ENCODE measurements at places on chromosomes 3 and 15.
A peak's percentile ranks its signal among the peaks of the same experiment; 100 is the strongest.

DNA sequence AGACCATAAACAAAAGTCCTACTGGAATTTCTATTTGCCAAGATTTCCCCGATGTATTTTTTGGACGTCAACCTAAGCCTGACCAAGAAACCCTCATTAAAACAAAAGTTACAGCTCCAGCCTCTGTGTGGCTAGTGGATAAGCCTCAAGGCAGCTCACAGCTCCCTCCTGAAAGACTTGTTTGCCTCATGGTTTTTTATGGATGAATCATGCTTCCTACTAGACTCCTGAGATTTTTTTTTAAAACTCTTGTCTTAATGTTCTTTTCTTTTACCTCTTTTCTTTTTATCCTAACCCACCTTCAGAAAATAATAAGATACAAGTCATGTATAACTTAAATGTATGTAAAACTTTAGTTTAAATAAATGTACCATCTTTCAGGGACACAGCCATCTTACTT is 52.4 kb downstream of the SUCNR1 start:
- DNase-seq, result no peak

DNA sequence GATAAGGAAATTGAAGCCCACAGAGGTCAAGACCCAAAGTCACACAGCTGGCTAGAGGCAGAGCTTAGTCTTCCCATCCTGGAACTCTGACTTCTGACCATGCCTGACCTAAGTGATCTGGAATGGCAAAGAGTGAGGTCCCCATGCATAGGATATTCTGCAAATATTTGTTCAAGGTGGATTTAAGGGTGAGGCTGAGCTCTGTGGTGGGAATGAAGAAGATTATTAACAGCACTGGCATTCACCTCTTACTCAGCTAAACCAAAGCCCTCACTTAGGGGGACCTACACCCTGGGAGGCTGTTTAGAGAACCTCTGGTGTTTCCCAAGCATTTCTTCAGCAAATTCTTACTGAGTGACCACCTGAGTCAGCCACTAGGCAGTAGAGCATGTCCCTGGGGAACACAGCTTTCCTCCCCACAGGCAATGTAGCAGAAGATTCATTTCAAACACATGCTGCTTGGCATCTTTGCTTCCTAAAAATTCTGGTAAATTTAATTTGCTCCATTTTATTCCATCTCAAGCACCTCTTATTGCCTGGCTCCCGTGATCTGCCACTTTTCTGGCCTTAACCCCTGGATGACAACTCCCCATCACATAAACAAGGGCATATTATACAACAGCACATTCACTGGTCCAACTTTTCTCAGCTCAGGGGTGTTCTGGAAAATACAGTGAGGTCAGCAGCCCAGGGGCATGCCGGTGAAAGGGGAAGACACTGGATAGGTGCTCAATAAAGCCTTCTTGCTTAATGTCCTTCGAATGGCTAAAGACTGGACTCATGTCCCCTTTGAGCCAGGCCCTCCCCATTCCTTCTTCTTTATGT is 176.0 kb downstream of the ABHD5 start:
- no peak for DNase-seq

GRCh38 chr15:31336593-31337295 is 10.1 kb downstream of the KLF13 start:
- DNase-seq, result no peak

- no peak for DNase-seq
These were observed 48.3 kb downstream of the MB21D2 start for GRCh38 chr3:192869131-192870031.

DNA sequence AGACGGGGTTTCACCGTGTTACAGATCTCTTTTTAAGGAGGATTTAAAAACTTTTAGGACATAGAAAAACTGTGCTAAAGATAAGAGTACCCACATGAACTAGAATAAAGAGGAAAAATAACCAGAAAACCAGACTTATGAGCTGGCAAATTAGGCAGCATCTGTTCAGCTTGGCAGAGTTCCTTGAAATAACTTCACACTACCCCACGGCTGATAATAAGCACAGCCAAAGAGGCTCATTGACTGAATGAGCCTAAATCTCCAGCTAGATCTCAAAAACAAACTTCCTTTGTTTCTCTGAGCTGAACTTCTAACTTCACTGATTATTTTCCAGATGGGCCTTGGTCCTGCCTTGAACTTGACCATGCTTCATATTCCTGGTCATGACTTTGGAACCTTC is 26.7 kb upstream of the PIK3R4 start:
- DNase-seq, result no peak

- no peak for DNase-seq
These were observed 45.3 kb downstream of the HCN4 start for GRCh38 chr15:73323374-73323955.

- DNase-seq, result no peak
These were observed at the start of gene CHRNA7 for GRCh38 chr15:32029862-32030781. Gene CHRNA7 (plus strand): TSS chr15:32030515. CDS start chr15:32030595, 80 bp downstream.

- DNase-seq, result no peak
These were observed 149.3 kb upstream of the CTDSPL start for GRCh38 chr3:37712421-37712820.

DNA sequence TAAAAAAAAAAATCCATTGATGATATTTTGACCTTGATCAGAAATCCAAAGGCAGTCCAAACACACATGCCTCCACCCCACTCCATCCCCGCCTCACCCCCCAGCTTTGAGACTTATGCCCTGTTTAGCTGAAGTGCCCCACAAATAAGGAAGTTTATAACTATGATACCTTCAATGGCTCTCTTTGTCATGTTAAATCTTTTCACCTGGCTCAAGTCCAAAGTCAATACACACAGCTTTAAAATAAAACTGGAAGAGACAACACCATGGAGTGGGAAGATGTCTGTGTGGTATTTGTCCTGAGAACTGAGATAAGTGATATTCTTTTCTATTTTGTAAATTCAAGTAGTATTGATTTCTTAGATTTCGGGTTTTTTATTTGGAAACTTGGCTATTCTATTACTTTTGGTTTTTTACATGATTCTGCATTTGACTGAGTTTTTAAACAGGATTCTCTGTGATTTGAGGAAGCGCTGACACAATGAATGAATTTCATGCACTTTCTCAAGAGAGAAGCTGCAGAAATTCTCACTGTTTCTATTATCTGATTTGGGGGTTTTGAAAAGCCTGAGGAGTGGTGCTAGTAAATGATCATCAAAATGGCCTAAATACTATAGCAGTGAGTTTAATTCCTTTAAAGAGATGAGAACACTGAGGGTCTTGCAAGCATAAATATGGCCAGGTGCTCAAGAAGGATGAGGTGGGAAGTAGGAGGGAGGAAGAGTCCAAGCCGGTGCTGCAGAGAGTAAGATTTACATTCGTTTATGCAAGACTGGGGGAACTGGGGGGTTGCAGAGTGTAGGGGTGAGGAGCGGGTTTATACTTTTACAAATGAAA is 5.2 kb downstream of the FOXB1 start:
- DNase-seq, result no peak

DNA sequence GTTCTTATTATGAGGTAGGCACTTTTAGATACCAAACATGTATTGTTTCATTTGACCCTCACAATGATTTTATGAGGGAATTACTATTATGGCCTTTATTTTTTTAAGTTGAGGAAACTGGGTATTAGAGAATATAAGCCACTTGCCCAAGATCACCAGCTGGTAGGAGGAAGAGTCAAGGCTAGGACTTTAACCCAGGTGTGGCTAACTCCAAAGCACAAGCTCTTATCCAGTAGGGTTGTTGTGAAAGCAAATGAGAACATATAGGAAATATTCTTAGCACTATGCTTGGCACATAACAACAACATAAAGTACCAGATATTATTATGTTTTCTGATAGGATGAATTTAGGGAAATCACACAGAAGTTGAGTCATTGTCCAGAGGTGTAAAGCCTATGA is 7.9 kb downstream of the BTLA start:
- DNase-seq, result no peak

- DNase-seq, result peak; percentile 8
These were observed 103.0 kb upstream of the VEPH1 start for GRCh38 chr3:157606011-157606851.

DNA sequence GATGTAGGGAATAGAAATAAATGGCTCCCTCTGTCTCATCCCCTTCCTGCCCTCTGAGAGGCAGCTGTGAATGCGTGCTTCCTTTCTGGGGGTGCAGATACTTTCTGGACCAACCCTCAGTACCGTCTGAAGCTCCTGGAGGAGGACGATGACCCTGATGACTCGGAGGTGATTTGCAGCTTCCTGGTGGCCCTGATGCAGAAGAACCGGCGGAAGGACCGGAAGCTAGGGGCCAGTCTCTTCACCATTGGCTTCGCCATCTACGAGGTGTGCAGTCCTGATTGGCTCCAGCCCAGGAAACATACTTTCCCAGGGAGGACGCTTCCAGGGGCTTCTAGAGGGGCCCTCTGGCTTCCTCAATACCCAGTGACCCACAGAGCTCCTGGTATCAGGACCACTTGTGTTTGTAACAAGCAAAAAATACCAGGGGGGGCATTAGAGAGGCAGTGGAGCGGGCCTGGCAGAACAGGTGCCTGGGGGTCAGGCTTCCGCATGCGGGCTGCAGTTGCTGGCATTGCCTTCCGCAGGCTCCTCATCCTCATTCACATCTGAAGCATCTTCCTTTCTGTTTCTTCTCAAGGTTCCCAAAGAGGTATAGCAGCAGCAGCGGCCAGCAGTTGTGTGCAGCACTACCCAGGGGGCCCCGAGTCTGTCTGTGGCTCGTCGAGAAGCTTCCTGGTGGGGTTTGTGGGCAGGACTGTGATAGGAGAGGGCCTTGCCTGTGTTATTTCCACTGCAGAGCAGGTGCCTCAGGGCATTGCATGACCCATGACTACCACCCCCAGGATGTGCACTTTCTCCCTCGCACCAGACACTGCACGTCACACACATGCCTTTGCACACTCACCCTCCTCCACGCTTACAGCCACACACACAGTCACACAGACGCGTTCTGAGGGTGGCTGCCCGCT is 42.5 kb downstream of the CAPN3 start:
- no peak for DNase-seq

DNA sequence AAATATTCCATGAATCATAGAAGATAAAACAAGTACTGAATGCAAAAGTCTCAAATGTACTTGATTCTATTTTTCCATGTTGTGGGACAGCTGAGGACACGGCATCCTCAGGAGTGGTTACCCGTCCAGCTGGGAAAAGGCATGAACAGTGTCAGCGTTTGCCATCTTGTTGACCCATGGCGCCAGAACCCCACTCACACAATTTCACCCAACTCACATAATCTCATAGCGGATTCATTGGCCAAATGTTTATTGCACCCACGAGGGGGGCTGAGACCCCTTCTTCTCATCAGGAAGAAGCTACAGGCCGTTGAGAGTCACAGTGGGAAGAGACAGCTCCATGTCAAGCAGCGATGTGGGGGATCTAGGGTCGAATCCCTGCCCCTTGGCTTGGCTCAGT is 72.9 kb downstream of the OCA2 start:
- no peak for DNase-seq

GRCh38 chr3:134998158-134998557 is 203.1 kb downstream of the EPHB1 start:
- DNase-seq, result no peak

DNA sequence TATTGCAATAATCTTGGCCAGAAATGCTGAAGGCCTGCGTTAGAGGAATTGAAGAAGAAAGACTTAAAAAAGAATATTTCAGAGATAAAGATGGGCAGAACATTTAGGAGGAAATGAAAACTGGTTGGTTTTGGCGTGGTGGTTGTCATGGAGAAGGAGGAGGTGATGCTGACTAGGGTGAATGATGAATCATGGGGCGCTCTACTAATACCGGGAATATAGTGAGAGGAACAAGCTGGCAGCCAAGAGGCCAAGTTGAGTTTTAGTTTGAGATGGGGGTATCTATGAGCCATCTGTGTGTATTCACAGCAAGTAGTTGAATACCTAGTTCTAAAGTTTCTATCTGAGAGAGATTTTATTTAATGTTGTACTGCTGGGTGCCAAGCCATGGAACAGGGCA is 6.8 kb upstream of the GAP43 start:
- DNase-seq, result no peak

- DNase-seq, result no peak
These were observed 164.7 kb upstream of the SLCO3A1 start for GRCh38 chr15:91688811-91689210.

DNA sequence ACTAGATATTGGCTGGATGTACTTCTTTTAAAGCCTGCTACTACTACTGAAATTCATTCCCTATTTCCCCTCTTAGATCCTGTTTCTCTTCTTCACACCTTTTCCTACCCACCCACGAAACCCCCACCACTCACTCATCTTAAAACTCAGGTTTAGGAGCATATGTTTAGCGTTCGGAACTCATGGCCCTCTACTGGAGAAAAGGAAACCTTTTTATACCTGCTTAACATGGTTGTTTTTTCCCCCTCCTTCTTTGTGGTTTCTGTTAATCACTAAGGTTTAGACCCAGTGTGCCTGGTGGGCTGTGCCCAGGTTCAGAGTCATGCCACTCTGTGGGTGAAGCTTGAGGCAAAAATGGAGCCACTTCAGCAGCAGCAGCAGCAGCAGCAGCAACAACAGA is 2.6 kb downstream of the ARID3B start:
- DNase-seq, result no peak

- no peak for DNase-seq
These were observed 107.2 kb downstream of the THRB start for GRCh38 chr3:24387493-24387892.

- DNase-seq, result no peak
These were observed 107.7 kb upstream of the PLSCR5 start for GRCh38 chr3:146712806-146713205.

- DNase-seq, result no peak
These were observed 25.7 kb downstream of the FSIP1 start for GRCh38 chr15:39756806-39757522.

- no peak for DNase-seq
These were observed 68.0 kb upstream of the XCR1 start for GRCh38 chr3:46095307-46095706.

- no peak for DNase-seq
These were observed 27.3 kb downstream of the SPTSSB start for GRCh38 chr3:161343986-161344385.

DNA sequence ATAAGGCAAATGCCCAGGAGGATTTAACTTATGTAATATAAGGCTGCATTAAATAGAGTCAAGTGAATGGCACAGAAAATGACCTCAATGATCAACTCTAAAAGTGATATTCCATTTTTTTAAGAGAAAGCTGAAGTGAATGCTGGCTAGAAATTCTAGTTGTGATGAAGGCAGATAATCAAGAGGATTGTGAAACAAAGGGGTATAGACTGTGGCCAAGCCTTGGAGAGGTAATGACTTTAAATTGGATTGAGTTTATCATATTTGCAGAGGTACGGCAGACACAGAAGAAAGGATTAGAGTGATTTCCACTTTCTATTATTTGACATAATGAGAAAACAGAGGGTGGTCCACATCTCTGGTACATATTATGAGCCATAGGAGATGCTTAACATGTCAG is 269.2 kb downstream of the MECOM start:
- DNase-seq, result no peak

- DNase-seq, result no peak
These were observed 210.8 kb upstream of the SEMA6D start for GRCh38 chr15:47506329-47507100.

GRCh38 chr15:39887832-39888231 is 32.2 kb downstream of the GPR176 start:
- DNase-seq, result peak; percentile 12

GRCh38 chr3:192275741-192276355 is 451.5 kb downstream of the FGF12 start:
- DNase-seq, result no peak

- DNase-seq, result no peak
These were observed 563.5 kb downstream of the OCA2 start for GRCh38 chr15:27535445-27536129.
